Neural progenitor cell (in vitro differentiated cells): ENCODE measurements at places on chromosomes 11 and 22.

GRCh38 chr11:123265951-123266350, 70.9 kb upstream of the CLMP start:
- no peak for DNase-seq

GRCh38 chr11:76685831-76686230, 15.3 kb upstream of the LRRC32 start:
- DNase-seq: no peak

GRCh38 chr11:77400775-77401449, 73.0 kb downstream of the PAK1 start:
- no peak for DNase-seq

DNA sequence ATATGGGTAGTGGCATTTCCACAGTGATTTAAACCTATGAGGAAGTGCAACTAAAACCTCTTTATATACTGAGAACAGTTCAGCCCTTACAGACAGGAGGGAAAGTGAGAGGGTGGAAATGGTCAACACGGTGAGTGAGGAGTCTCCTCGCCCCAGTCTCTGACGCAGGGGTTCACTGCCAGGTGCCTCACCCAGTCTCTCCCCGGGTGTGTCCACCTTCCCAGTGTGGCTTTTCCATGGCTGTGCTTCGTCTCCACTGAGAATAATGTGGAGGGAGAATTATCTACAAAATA, 116.6 kb upstream of the TOP3B start:
- DNase-seq: no peak

- peak; percentile 31 for DNase-seq
Measured at GRCh38 chr11:9047964-9048523, 43.4 kb downstream of the SCUBE2 start.

DNA sequence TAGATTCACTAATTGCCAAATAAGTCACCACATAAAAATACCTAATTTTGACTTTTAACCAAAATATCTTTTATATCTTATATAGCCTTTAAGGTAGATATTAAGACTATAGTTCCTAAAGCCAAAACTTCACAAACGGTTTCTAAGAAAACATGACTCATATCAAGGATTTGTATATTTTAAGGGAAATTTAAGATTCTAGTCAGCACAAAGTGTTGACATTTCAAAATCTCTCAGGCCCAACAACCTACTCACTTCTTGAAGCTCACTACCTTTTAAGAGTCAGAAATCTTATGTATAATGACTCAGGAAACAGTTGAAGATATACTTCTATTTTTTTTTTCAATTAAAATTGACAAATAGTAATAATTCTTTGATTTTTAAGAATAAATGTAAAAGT, 221.9 kb downstream of the SBF2 start:
- no peak for DNase-seq

DNA sequence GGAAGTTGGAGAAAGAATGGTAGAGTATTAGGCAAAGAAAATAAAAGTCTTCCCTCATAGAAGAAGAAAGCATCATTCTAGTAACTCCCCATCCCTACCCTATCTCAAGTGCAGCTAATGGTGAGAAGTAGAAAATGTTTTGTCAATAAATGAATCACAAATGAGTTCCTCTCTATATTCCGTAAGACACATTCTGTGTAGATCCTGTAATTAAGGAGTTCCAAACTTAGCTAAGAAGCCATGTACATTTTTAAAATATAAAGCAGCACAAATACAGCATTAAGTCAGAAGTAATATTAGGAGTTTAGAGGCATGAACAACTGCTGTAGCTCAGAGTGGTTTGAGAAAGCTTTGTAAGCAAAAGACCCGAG, 80.1 kb downstream of the GAB2 start:
- DNase-seq: no peak

GRCh38 chr11:121656328-121657090, 203.7 kb upstream of the SORL1-AS1 start:
- peak; percentile 30 for DNase-seq

DNA sequence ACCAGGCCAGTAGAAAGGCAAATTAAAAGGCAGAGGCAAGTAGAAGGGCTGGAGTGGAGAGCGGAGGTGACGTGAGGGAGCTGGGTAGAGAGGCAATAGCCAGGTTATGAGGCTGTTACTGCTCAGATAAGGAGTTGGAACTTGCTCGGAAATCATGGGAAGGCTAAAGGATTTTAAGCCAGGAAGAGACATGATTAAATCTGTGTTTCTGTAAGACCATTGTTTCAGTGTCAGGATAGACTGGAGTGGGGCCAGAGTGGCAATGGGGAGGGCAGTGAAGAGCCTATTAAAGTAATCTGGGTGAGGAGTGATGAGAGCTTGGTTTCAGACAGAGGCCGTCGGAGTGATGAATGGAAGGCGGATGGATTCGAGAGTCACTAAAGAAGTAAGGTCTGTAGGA, 39.0 kb downstream of the GRAMD1B start:
- no peak for DNase-seq

DNA sequence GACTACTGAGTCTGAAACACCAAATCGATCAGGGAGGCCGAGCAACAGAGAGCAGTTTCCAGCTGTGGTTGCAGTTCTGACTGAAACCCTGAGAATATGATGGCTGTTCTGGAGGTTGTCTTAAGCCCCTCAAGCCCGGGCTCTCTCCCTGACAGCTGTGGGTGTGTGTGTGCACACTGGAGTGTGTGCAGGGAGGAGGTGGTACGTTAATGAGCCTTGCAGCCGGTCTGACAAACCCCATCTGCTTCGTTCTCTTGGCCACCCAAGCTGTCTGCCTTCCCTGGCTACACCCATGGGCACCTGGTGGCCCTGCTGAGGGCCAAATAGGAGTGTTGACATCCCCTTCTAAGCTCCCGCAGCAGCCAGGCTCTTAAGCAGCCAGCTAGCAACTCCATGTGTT, 189.8 kb downstream of the KIRREL3 start:
- no peak for DNase-seq

DNA sequence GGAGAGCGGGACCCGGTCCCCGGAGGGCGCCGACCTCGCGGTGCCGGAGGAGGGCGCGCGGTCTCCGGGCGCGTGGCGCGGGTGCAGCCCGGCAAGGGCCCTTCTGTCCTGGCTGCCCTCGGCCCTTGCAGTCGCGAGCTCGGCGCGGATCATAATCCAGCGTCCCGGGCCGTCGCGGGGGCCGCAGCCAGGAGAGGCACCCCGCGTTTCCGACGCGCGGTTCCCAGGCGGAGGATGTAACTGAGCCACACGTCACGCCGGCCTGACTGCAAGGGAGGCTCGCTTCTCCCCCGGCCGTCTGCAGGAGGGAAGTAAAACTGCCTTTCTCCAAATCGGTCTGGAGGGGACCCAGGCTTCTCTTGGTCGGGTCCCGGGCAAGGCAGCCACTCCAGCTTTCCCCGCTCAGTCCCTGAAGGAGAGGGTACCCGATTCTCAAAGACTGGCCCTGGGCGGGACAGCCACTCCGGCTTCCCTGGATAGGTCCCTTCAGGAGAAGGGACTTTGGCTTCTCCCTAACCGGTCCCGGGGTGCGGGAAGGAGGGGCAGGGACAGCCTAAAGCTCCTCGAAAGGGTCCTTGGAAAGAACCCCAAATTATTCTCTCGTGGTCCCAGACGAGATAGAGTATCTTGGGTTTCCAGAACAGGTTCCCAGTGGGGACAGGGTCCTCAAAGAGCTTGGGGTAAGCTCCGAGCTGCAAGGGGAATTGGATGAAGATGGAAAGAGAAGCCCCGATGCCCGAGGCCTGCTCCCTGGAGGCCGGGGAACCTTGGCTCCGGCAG, 836 bp downstream of the SPON1 start:
- peak; percentile 66 for DNase-seq

DNA sequence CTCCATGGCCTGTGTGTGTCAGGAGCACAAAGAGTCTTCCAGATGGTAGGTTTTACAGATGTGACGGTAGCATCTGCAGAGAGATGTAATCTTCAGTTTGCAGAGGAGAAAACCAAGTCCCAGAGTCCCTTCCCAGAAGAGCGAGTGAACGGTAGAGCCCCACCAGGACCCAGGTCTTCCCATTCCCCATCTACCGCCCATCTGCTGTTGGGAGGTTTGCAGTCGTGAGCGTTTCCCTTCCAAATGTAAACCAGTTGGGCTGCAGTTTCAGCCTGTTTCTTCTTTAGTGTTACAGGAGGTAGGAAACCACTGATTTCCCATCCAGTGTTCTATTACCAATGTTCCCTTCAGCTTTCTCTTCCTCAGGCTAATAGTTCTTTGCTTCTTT, 24.0 kb downstream of the PANX1 start:
- DNase-seq: no peak

DNA sequence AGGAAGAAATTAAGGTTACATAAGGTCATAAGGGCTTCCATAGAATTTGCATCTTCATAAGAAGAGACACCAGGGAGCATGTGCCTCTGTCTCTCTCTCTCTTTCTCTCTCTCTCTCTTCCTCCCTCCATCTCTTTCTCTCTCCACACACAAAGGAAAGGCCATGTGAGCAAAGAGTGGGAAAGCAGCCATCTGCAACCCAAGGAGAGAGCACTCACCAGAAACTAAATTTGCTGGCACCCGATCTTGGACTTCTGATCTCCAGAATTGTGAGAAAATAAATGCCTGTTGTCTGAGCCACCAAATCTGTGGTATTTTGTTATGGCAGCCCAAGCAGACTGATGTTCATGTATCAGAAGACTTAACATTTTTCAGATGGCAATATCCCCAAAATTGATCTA, 6.4 kb upstream of the KRTAP5-10 start:
- DNase-seq: no peak

DNA sequence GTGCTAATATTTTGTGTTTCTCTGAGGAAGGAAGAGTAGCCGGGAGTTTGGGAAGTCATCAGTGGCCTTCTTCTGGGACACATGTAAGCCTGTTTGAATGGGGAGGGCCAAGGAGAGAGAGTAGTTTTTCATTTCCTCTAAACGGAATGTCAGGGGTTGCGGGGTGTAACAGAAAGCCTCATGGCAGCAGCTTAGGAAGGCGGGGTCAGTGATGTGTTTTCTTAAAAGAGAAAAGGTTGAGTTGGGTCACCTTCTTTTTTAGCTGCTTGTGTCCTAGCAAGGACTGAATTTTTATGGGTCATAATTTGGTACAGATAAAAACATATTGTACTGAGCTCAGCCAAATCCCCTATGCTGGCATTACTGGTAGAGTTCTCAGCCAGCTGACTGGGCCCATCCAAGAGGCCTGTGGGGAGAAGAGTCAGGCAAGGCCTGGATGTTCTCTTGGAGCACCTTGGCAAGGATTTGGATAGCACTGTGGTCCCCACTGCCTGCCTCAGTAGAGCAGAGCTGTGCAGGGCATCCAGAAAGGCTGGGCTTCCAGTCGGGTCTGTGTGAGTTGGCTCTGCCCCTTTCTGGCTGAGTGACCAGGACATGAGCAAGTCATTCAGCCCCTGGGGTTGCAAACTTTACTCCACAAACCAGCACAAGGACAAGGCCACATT, 29.4 kb upstream of the NAV2 start:
- DNase-seq: no peak

DNA sequence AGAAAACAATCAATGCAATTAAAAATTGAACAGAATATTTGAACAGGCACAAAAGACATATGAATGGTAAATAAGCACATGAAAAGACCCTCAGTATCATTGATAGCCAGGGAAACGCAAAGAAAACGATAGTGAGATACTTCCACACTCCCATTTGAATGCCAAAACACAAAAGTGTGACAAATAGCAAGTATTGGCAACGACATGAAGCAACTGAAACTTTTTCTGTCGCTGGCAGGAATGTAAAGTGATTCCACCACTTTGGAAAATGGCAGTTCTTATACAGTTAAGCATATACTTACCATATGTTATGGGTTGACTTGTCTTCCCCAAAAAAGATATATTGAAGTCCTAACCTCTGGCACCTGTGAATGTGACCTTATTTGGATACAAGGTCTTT, 62.9 kb upstream of the NAV2 start:
- no peak for DNase-seq

DNA sequence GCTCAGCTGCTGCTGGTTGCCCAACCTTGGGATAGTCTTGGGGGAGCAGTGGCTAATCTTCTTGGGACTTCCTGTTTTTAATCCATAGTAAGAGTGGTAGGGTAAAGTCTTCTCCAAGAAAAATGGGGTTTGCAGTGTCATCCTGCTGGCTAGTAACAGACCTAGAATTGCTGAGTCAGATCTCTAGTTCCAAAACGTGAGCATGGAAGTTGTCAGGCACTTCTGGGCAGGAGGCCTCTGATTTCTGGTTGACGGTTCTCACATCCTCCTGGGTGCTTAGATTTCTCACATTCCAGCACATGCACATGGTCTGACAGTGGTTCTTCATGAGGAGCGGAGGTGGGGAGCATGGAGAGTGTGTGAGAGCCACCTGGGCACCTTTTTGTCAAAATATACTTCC, 410.0 kb downstream of the OPCML start:
- no peak for DNase-seq

DNA sequence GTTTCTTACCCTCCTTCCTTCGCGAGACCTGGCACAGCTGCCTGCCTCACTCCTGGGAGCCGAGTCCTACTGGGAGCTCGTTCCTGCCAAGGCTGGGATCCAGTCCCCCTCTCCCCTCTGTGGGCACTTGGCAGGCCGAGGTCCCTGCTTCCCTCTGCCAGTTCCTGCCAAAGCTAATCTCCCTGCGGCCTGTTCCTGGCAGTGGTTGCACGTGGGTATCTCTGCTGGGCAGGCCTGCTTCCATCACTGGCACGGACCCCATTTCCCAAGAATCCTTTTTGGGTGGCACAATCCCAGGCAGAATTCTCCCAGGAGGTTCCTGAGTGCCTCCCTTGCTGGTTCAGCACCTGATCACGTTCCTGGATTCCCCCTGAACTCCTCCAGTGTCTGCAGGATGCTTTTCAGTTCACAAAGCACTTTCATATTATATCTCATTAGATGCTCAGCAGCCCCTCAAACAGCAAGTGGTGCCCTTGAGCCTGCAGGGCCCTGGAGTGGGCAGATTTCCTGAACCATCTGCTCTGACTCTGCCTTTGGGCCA, 96.5 kb downstream of the RRM1 start:
- DNase-seq: no peak

GRCh38 chr11:20161923-20162744, 1.9 kb upstream of the DBX1 start:
- peak; percentile 54 for DNase-seq

- no peak for DNase-seq
Measured at GRCh38 chr11:109606256-109606655, 184.3 kb downstream of the C11orf87 start.

GRCh38 chr11:108616549-108616948, 23.0 kb upstream of the EXPH5 start:
- DNase-seq: no peak

- no peak for DNase-seq
Measured at GRCh38 chr11:20388096-20389055, 860 bp downstream of the PRMT3 start.

DNA sequence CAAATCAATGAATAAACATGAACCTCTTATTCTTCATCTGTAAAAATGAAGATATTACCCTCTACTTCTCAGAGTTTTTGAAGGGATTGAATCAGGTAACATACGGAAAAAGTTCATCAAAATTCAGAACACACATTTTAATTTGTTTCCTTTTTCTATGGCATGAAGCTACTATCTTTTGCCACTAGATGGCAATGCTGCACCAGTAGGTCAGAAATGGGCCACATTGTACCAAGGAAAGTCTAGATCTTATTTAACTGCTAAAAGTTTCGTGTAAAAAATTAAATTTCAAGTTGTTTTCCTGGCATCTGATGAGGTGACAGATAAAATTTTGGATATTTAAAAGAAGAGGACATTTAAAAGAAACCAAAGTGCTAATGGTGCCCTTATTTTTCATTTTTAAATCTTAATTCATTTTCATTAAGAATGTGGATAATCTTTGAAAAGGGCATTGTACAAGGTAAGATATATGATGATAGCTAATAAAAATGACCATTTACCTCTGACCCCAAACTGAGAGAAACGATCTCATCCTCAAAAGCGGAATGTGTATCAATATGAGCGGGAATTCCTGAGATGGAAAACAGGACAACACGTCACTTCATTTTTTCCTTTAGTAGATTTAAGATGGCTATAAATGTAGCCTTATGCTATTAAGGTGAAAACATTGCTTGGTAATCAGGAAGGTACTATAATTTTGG, 16.1 kb downstream of the ALKBH8 start:
- peak; percentile 63 for DNase-seq

- DNase-seq: no peak
Measured at GRCh38 chr11:62856333-62856895, 17.0 kb upstream of the WDR74 start.
